ENCODE measurements at places on chromosomes 16 and 17.

GRCh38 chr17:81991684-81992305 is 14.4 kb downstream of the ASPSCR1 start:
- DNase-seq: no peak

DNA sequence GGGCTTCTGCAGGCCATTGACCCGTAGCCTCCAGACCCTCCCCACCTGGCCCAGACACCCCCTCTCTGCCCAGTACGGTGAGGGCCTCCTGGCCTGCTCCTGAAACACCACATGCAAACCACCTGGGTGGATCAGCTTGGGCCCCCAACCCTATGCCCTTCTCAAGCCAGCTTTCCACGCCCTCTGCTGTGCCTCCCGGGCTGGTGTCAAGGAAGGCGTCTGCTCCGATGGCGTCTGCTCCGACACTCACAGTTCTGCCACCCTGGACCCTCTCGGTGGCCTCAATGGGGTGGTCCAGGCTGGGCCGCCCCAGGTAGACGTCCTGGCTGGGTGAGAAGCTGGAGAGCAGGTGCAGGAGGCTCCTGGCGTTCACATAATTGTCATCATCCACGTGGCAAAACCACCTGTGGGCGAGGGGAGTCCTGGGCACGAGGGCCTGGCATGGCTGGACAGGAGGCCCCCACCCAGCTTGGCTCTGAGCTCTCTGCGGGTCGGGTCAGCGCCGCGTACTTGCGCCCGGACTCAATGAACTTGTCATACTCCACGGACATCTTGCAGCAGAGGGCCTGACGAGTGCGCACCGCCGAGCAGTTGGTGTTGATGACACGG is 1.4 kb downstream of the RFNG start:
- DNase-seq: no peak

DNA sequence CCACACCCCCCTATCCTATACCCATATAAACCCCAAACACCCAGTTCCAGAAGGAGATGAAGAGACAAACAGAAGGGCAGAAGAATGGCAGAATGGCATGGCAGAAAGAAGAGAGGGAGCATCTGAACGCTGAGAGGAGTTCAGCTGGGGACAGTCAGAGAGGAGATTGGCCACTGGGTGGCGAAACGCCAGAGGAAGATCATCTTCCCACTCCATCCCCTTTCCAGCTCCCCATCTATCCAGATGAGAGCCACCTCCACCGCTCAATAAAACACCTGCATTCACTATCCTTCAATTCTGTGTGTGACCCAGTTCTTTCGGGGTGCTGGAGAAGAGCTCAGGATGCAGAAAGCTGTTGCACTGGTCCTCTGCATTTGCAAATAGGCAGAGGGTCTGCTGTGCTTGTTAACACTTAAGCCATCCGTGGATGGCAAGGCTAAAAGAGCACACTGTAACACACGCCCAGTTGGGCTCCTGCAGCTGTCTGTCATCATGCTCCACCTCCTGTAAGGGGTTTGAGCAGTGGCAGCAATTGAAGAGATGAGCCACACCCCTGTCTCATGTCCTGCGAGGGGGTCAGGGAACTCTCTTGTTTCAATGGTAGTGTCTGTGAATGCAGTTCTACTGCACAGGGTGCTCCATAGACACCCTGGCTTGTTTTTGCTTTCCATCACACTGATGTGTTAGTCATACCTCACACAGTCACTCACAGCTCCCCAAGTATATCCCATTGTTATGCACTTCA is 1034.8 kb upstream of the RBFOX1 start:
- no peak for DNase-seq

- no peak for DNase-seq
These were observed 10.7 kb upstream of the RNF222 start for GRCh38 chr17:8408371-8408770.

- no peak for DNase-seq
These were observed 68.8 kb downstream of the LYRM1 start for GRCh38 chr16:20969386-20969785.

DNA sequence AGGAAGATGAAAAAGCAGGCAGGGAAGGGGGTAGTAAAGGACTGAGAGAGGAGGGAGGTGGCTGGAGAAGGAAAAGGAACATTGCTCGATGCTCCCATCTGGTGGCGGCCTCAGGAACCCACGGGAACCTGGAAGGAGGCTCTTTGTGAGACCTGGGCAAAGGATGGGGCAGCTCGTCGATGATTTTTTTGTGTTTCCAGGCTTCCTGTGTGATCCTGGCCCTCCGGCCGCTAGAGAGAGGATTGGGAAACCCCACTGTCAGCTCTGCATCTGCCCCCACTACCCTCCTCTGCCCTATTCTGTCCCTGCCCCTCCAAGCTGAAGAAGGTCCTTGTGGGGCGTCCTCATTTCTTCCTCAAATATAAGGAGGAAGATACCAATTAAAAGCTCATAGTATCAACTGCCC is 6.6 kb downstream of the WFIKKN2 start:
- DNase-seq: peak; percentile 29

DNA sequence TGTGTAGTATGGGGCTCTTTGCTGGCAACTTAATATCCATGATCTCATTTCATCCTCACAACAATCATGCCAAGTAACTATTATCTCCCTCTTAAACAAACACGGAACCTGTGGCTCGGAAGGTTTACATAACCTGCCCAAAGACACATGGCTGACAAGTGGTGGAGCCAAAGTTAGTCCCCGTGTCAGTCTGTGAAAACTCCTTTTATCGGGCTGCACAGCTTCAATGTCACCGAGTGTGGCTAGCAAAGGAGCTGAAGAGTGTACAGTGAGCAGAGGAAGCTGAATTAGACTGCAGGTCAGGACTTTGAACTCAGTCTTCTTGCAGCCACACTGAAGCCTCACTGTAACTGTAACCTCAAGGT is 80.3 kb downstream of the PARN start:
- no peak for DNase-seq

GRCh38 chr17:39222151-39222550 is 3.6 kb downstream of the STAC2 start:
- DNase-seq: no peak

- no peak for DNase-seq
These were observed 93.9 kb downstream of the GSG1L start for GRCh38 chr16:27969574-27969973.

DNA sequence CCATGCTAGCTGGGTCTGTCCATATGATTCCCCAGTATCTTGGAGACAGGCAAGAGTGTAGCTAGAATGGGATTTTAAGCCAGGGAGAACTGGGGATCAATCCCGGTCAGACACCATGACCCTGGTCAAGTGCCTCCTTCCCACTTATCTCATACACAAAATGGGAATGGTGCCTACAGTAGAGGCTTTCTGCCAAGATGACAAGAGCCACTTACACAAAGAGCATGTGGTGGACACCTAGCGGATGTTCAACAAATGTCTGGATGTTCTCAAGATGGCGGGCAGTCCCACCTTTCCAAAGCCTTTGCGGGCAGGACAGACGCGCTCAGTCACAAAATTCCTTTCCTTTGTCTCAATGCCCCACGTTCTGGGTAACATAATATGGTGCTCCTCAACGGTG is 57.3 kb downstream of the MAF start:
- no peak for DNase-seq

DNA sequence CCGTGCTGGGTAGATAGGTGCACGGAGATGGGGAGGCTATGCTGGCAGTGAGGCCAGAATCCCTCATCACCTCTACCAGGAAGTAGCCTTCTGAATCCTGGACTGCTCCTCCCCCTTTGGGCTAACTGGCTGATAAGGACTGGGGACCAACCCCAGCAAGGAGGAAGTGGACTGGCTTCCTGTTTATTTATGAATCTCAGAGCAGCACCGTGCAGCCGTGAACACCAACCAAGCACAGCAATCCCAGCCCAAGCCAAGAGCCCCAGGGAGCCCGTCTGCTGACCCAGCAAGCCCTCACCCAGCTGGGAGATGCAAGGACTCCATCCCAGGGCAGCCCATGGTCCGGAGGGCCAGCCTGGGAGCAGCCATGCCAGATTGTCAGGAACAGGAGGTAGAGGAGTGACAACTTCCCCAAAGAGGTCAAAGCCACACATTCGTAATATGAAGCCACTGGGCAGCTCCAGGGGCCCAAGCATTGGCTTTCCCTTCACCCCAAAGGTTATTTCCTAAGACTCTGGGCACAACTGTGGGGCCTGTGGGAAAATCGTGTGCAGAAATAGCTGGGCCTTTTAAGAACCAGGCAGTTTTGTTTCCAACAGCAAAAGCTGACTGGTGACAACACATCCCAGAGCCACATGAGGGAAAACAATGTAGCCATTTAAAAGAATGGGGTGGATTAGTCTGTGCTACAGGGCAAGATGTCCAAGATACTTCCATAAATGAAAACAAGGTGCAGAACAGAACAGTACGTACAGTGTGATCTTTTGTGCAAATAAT is 23.9 kb downstream of the PHB1 start:
- DNase-seq: no peak

- DNase-seq: no peak
These were observed 925 bp downstream of the ZNF689 start for GRCh38 chr16:30609002-30609925.

DNA sequence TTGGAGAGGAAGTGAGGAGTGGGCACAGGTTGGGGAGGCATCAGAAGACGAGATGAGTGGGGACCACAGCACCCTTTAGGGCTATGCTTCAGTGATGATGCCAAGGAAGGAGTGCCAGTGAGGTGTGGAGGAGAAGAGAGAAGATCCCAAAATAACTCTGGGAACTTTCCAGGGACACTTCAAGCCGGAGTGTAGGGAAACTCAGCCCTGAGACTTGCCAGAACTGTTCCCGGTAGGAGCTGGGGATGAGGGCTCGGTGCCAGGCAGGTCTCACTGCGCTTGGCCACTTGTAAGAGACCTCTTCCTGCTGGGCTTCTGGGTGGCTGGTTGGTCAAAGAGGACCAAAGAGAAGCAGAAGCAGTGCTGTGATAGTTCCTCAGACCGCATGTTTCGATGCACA is 63.6 kb downstream of the SHISA6 start:
- DNase-seq: no peak

DNA sequence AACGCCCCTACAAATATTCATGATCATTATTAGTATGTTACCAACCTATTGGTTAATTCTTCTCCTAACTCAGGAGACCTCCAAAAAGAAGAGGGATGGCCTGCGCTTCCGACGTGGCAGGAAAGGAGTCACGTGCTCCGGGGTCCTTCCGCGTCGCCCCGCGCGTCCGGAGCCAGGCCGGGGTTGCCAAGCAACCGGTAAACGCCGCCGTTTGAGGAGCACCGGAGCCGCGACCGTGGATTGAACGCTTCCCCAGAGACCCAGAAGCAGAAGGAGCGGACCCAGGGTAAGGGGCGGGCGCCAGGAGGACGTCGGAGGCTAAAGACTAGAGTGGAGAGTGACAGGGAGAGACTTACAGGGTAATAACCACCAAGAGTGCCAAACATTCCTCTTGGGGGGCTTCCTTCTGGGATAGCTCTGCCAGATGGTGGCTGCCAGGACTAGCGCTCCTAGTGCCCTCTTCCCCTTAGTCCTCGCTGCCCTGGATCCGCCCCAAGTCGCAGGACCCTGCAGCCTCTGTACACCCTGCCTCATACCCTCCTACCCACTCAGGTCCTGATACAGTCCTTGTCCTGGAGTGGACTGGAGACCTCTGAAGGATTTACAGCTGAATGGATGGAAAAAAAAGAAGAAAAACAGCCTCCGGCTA is at the start of gene DNAI2:
Gene DNAI2, plus strand, starts transcription at position 175 of the 649 bp plus-strand sequence. CDS start 7,584 bp downstream, outside the sequence.
- DNase-seq: no peak

DNA sequence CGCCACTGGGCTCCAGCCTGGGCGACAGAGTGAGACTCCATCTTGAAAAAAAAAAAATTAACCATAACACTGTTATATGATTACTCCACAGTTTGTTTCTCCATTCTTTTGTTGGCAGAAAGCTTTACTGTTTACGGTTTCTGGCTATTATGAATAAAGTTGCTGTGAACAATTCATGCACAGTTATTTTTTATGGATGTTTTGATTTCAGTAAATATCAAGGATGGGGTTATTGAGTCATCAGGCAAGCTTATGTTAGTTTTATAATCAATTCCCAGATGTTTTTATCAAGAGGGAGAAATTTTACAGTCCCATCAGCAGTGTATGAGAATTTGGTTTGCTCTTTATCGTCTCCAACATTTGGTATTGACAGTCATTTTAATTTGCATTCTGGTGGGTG is 67.9 kb downstream of the TAOK1 start:
- no peak for DNase-seq

DNA sequence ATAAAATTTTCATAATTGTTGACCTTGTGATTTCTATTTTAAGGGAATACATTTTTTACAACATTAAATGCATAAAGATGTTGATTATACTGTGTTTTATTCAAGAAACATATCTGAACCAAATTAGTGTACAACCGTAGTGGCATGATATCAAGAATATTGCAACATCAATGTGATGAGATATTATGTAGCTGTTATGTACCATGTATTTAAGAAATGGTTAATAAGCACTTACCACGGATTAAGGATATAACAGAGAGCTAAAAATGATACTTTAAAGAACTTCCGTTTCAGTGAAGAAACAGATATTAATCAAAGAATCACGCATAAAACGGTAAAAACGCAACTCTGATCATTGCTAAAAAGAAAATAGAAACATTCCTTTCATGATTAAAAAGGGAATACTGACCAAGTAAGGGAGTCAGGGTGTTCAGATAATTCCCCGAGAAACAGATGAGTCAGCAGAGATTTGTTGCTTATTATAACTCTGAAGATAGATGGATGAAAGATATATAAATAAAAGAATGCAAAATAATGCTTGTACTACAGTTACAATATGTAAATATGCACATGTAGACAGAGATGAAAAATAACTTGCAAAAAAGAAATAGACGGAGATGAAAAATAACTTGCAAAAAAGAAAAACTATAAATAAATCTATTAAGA is 281.9 kb upstream of the MAF start:
- DNase-seq: no peak

- no peak for DNase-seq
These were observed 930.9 kb upstream of the CDH8 start for GRCh38 chr16:62967163-62967562.

DNA sequence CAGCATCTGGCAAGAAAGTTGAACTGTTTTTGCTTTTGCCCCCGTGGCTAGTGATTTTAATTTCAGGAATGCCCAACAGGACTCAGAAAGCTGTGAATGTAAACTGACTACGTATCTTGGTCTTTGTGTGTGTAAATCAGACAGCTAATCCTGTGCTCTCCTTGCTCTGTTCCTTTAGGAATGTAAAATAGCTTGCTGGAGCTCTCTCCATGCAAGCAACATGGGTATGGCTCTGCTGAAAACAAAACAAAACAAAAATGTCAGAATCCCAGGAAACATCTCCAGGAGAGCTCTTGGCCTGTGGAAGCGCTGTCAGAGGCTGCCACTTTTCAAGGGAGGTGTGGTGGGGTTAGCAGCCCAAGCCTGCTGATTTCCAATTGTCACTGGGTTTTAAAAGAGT is 161.8 kb upstream of the NOG start:
- no peak for DNase-seq

- no peak for DNase-seq
These were observed 225.4 kb downstream of the SEC14L1 start for GRCh38 chr17:77366206-77366557.

DNA sequence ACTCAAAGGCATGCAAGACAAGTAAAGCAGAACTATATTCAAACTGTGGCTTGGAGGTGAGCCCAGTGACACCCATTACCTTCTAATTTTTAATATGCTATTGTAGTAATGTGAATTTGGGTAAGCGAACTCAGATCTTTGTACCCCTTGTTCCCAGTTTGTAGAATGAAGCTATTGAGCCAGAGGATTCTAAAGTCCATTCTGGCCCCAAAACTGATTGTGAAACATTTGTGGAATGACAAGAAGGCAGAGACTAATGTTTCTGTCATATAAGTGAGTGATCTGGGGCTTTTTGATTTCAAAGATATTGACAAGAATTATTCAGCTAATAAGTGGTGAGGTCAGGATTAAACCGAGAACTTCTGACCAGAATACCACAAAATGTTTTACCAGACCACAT is 283.8 kb upstream of the CA10 start:
- no peak for DNase-seq
